ENCODE measurements at places on chromosomes 2 and 18. TPM values are rescaled to one million over a fixed set of nuclear protein-coding genes. Genes with fewer than 3 reads are reported as not detected.

CCDC150 gene
- 0.22 TPM for total RNA-seq

PIEZO2 gene
- total RNA-seq, result not detected

ZNF512 gene
- 13.6 TPM for total RNA-seq

SETBP1 gene
- 0.25 TPM for total RNA-seq

FAM228A gene
- 0.20 TPM for total RNA-seq

SPATA3 gene
- not detected for total RNA-seq

LHCGR gene
- not detected for total RNA-seq

DNA sequence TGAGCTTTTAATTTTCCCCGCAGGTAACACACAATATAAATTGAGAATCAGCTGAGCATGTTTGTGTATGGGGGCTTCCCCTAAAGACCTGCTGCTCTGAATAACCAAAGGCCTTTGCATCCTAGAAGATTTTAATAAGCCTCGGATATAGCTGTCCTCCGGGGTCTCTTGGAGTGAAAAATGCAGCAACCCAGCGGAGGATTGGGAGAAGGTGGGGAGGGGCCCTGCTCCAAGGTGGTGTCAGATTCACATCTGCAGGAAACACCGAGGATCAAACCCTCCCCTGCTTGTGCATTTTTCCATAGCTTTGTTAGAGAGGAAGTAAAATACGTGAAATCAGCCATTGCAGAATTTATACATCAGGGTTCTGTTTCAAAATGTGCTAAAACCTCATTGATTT, 63.0 kb upstream of the OTOF start:
- H3K4me3 ChIP-seq, result no peak overlapping the region
- H3K4me1 ChIP-seq, result no peaks in the 10 kb centered on the region
- H3K36me3 ChIP-seq, result no peaks in the 10 kb centered on the region
- no peak overlapping the region for H3K27ac ChIP-seq
- DNase-seq, result no peak
- H3K27me3 ChIP-seq, result no peaks in the 10 kb centered on the region

- H3K4me1 ChIP-seq, result peaks cover 3% of the 10 kb centered on the region
- H3K4me3 ChIP-seq, result no peak overlapping the region
- H3K27ac ChIP-seq, result no peak overlapping the region
- no peak for DNase-seq
- no peaks in the 10 kb centered on the region for H3K27me3 ChIP-seq
- H3K36me3 ChIP-seq, result no peaks in the 10 kb centered on the region
Observed at GRCh38 chr2:171346723-171347557, 86.8 kb downstream of the METTL8 start.

GRCh38 chr18:79393635-79394533, 1.8 kb upstream of the NFATC1 start:
- no peak for DNase-seq
- H3K27ac ChIP-seq, result no peak overlapping the region
- H3K27me3 ChIP-seq, result peaks cover 3% of the 10 kb centered on the region
- H3K4me1 ChIP-seq, result peaks cover 46% of the 10 kb centered on the region
- no peaks in the 10 kb centered on the region for H3K36me3 ChIP-seq

DNA sequence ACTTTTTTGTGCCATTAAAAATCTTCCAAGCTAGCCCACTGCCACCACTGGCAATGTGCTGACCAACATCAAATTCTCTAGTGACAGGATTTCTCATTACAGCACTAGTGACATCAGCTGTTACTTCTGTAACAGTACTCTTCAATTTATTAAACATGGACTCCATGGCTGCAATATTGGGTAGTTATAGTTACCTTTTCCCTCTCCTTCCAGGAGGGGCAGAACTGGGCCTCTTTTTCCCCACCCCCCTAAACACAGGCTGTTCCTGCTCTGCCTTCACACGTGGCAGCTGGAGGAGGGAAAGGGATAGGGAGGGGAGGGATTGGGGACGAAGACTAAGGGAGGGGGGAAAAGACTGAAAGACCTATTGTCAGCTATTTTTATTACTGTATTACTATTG, 38.1 kb downstream of the TRAK2 start:
- H3K27ac ChIP-seq, result no peak overlapping the region
- peaks cover 15% of the 10 kb centered on the region for H3K4me1 ChIP-seq
- H3K36me3 ChIP-seq, result no peaks in the 10 kb centered on the region
- DNase-seq, result no peak
- H3K4me3 ChIP-seq, result no peak overlapping the region

GRCh38 chr18:55289775-55290174, 298.2 kb downstream of the TCF4 start:
- H3K4me1 ChIP-seq, result no peaks in the 10 kb centered on the region
- H3K4me3 ChIP-seq, result no peak overlapping the region
- no peaks in the 10 kb centered on the region for H3K27me3 ChIP-seq
- no peaks in the 10 kb centered on the region for H3K36me3 ChIP-seq

GRCh38 chr2:130338793-130339345, 3.8 kb upstream of the IMP4 start:
- no peak for DNase-seq
- H3K4me1 ChIP-seq, result peaks cover 25% of the 10 kb centered on the region
- H3K4me3 ChIP-seq, result no peak overlapping the region
- peaks cover 23% of the 10 kb centered on the region for H3K36me3 ChIP-seq

DNA sequence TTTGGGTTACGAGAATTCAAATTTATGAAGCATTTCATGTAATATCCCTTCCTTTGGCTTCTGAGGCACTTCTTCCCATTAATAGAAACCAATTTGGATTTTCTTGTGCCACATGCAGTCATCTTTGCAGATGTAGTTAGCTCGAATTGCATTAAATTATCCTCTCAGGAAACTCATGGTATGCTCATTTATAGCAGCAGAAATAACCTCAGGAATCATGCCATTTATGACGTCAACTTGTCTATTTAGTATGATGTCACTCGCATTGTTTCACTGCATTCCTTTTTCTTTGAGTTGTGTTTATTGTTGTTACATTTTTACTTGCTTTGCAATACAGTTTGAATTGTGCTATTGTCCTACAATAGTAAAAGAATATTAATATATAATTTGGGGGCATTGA, 163.8 kb downstream of the RBM43 start:
- no peaks in the 10 kb centered on the region for H3K4me1 ChIP-seq
- no peaks in the 10 kb centered on the region for H3K36me3 ChIP-seq
- no peak overlapping the region for H3K27ac ChIP-seq
- no peaks in the 10 kb centered on the region for H3K27me3 ChIP-seq
- DNase-seq, result no peak

DNA sequence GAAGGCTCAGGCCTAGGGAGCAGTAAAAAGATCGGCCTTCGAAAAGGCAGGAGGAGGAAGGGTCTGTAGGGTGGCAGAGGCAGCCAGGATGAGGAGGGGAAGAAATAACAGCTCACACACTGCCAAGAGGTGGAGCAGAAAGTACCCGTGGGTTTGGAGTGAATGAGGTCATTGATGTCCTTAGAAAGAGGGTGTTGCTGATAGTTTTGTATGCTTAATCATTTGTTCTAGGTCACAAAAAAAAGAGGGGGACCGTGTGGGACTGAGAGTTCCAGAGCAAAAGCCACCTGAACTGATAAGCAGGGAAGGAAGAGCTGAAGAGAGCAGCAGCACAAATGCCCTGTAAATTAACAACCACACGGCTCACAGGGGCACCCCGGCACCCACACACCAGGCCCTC, 140.4 kb downstream of the FAM161A start:
- no peaks in the 10 kb centered on the region for H3K27me3 ChIP-seq
- no peak for DNase-seq
- H3K4me3 ChIP-seq, result no peak overlapping the region
- no peak overlapping the region for H3K27ac ChIP-seq

DNA sequence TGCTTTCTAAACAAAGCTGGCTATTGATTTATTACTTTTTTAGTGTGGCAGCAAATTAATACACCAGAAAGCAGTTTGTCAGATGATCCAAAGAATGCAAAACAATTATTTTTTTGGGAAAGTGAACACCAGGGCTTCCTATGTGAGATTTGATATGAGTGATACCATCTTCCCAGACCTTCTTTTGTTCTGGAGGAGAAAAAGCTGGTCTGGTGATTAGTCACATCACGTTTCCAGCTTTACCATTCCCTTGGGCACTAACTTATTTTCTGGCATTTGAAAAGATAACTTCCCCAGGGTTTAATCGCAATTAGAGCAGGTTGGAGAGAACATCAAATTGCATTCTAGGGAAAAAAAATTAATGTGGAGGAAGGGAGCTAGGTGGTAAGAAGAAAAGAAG, 182.9 kb upstream of the TANK start:
- H3K36me3 ChIP-seq, result no peaks in the 10 kb centered on the region
- H3K27me3 ChIP-seq, result no peaks in the 10 kb centered on the region
- H3K4me3 ChIP-seq, result no peak overlapping the region
- DNase-seq, result no peak

GRCh38 chr2:121536850-121537557, 6.3 kb downstream of the RNU4ATAC start:
- H3K27ac ChIP-seq, result no peak overlapping the region
- no peaks in the 10 kb centered on the region for H3K27me3 ChIP-seq
- no peak overlapping the region for H3K4me3 ChIP-seq
- peaks cover 6% of the 10 kb centered on the region for H3K4me1 ChIP-seq
- DNase-seq, result no peak

- no peaks in the 10 kb centered on the region for H3K27me3 ChIP-seq
- no peaks in the 10 kb centered on the region for H3K36me3 ChIP-seq
- no peak for DNase-seq
Observed at GRCh38 chr2:105377871-105378270, 21.0 kb downstream of the FHL2 start.

- H3K4me1 ChIP-seq, result peaks cover 6% of the 10 kb centered on the region
- DNase-seq, result no peak
- H3K4me3 ChIP-seq, result no peak overlapping the region
- no peaks in the 10 kb centered on the region for H3K27me3 ChIP-seq
- H3K27ac ChIP-seq, result no peak overlapping the region
Observed at GRCh38 chr2:8632755-8633154, 49.1 kb upstream of the ID2 start.

GRCh38 chr2:176638167-176639015, 369.1 kb downstream of the MTX2 start:
- no peaks in the 10 kb centered on the region for H3K36me3 ChIP-seq
- peaks cover 79% of the 10 kb centered on the region for H3K27me3 ChIP-seq
- H3K4me3 ChIP-seq, result peak overlapping the region; percentile 42

Measured in CD4-positive, alpha-beta T cell (primary cell).